ENCODE measurements at places on chromosomes 1 and 21.

GRCh38 chr1:200837931-200838571 is 34.7 kb upstream of the GPR25 start:
- DNase-seq: no peak

DNA sequence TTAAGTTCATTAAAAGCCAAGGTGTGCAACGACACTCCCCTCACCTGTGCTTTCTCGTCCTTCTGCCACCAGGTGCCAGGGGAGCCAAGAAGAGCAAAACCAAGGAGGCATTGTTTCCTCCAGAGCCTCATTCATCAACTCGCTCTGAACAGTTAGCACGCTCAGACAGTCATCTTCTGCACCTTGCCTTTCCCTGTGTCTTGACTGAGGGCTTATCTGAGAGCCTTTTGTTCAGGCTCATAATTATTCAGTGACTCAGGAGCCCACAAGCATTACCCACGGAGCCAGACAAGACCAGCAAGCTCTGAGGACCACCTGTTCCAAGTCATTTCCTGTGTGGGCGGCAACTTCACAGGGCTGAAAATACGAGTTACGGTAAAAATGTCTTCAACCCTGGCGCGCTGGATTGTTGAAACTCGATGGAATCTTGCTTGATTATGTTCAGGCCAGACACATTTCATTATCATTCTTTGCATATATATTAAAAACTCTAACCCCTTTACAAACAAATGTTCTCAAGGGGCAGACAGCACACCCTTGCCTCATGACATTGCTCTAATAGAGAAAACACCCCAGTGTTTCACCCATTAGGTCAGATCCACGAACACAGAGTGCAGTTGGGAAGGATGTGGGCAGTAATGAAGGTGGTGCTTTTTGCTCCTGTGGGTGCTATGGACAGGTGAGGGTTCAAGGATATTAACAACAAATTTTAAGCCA is 89.7 kb upstream of the RUNX1 start:
- DNase-seq: peak; percentile 76

DNA sequence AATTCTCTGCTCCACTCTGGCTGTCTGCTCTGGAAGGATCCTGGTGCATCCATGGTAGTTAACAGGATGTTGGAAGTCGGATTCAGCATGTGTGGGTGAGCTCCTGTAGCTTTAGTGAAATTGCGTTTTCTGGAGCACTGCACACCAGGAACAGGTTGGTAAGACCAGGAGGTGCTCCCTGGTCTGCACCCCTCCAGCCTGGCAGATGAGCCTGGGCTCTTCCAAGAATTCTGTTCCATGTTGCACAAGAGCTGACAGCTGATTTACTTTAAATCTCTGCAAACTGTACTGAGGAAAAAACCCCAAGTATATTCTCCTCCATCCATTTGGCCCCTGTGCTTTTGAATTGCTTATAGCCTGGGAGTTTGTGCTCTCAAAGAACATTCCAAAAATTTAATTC is 33.7 kb downstream of the KCNK1 start:
- DNase-seq: no peak

DNA sequence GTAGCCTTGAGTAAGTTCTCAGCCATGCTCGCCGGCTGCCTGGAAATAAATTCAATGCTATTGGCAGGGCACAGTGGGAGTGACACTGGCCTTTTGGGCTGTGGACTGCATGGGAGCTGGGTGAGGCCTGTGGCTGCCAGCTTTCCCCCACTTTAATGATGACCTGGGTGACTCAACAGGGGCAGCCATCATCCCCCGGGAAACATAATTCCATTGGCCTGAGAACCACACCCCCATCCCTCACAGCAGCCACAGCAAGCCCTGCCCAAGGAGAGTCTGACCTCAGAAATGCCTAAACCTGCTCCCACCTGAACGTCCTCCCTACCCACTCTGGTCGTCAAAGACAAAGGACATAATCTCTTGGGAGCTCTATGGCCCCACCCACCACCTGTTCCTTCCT is 384.0 kb downstream of the LTN1 start:
- DNase-seq: no peak
